ENCODE measurements at places on chromosomes 13 and 19.

- DNase-seq: no peak
Observed at GRCh38 chr13:95882121-95882520, 171.1 kb downstream of the UGGT2 start.

- DNase-seq: no peak
Observed at GRCh38 chr13:94311893-94312292, 167.6 kb downstream of the DCT start.

- no peak for DNase-seq
Observed at GRCh38 chr13:30895773-30896172, 10.3 kb upstream of the MEDAG start.

GRCh38 chr13:114017966-114018365, 44.1 kb upstream of the C13orf46 start:
- no peak for DNase-seq

- DNase-seq: no peak
Observed at GRCh38 chr13:62251734-62252133, 836.1 kb upstream of the PCDH20 start.

DNA sequence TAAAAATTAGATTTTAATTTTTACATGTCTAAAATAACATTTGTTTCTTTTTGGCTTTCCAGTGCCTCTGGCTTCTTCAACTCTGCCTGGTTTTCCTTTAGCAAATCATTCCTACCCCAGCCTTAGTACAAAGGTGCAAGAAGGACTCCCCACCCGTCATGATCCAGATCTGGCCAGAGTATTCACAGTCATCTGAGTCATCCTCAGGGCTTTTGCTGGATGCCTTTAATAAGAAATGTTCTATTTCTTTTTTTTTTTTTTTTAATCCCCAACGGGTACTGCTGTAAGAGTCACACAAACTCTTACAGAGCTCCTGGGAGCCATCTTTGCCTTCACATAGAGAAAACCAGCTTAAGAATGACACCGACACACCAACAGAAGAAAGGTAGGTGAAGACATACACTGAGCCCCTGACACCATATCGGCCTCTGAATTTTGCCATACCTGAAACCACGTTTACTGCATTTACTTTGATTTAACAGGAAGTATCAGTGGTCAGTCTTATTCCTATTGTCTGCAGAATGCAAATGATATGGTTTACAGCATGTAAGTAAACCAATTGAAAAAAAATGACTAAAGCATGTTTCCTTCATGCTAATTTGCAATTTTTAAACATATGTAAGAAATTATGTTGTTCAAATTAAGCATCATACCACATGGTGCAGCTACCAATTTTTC, 184.4 kb downstream of the NALCN start:
- DNase-seq: no peak

DNA sequence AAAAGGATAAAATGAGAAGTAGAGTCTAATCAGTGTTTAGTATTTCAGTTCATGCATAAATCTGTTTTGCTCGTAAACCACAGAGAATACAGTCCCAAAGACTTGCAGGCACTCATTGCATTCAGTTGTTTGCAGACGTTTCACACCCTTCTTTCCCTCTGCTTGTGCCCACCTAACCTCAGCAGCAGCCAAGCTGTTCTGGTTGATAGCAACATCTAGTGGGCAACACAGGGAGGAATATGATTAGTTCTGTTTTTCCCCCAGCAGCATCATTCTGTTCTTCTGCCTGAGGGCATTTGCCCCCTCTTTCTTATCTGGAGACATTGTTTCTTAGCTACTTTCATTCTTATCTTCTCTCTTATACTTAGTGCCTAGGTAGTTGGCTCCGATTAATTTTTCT, 135.6 kb downstream of the PAN3 start:
- no peak for DNase-seq

DNA sequence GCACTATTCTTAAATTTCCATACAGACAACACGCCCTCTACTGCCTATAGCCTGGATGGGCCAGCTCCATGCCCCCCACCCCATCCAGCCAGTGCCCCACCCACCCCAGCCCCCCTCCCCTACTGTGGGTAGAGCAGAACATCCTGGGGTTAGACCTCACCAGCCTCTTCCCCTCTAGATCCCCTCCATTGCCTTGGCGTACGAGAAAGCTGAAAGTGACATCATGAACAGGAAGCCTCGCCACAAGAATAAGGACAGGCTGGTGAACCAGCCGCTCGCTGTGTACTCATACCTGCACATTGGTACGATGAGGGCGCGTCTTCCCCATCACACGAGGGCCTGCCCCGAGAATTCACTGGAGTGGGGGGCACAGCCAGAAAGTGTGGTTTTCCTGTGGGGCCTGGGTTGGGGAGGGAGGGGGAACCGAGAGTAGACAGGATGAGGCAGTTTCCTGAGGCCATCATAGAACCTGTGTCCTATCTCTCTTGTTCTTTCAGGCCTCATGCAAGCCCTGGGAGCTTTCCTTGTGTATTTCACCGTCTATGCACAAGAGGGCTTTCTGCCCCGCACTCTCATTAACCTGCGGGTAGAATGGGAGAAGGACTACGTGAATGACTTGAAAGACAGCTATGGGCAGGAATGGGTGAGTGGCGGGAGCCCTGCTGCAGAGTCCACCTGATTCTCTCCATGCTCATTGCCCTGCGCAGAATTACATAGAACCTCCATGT, 29.1 kb downstream of the ATP12A start:
- peak; percentile 86 for DNase-seq

GRCh38 chr19:33285441-33285927, 16.9 kb downstream of the CEBPA start:
- DNase-seq: no peak

GRCh38 chr13:45046445-45046844, 57.1 kb downstream of the GPALPP1 start:
- DNase-seq: no peak

GRCh38 chr13:40391788-40392187, 274.7 kb downstream of the FOXO1 start:
- no peak for DNase-seq

- DNase-seq: peak; percentile 90
Observed at GRCh38 chr19:10095948-10096614, 6.4 kb downstream of the ANGPTL6 start.

DNA sequence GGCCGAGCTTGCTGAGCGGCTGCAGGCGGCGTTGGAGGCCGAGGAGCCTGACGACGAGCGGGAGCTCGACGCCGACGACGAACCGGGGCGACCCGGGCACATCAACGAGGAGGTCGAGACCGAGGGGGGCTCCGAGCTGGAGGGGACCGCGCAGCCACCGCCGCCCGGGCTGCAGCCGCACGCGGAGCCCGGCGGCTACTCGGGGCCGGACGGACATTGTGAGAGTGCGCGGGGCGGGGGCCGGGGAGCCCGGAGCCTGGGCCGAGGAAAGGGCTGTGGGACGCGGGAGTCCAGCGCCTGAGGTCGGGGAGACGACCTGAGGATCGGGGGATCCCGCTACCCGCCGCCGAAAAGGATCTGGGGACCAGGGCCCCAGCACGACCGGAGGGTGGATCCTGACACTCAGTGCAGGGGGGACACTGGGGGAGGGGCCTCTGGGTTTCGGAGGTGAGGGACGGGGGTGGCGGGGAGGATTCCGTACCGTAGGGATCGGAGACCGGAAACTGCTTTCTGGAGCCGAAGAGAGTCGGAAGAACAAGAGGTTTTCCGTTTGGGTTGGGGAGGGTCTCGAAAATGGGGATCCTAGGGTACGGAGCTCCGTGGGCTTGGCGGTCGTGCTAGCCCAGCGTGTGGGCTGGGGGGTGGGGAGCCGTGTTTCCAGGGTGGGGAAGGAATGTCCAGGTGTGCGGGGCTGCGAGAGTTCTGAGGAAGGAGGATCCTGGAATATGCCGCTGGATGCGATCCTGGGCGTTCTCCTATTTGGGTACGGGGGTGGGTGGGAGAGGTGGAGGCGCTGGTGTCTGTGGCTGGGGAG, 616 bp downstream of the HNRNPUL1 start:
- DNase-seq: peak; percentile 55

- DNase-seq: no peak
Observed at GRCh38 chr19:30170081-30170480, 202.1 kb upstream of the ZNF536 start.

DNA sequence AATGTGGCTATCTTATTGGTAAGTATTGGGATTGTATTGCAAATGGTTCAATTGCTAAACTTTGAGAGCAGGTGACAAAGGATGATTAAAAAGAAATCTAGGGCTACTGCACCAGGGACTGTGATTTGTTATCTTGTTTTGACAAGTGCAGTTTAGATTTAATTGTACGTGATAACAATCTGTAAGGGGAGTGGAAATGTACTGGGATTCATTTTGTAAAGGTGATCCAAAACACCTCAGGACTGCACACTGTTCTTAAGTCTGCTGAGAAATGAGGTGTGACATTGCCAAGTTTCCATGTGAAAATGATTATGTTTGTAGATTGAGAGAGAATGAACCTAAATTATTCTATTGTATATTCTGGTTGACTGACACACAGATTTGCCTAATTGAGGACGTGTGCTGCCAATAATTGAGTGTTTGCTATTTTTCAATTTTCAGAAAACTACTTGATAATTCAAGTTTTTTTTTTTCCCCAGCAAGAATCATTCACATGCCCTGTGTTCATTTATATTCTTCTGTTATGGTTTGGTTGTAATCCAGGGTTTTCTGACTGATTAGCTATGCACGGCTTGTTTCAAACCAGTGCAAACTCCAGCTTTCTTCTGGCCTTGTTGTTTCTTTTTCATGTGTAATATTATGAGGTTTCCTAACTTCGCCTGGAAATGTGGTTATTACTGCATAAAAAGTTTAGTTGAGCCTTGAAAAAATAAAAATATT, 308.0 kb downstream of the OLFM4 start:
- DNase-seq: no peak

DNA sequence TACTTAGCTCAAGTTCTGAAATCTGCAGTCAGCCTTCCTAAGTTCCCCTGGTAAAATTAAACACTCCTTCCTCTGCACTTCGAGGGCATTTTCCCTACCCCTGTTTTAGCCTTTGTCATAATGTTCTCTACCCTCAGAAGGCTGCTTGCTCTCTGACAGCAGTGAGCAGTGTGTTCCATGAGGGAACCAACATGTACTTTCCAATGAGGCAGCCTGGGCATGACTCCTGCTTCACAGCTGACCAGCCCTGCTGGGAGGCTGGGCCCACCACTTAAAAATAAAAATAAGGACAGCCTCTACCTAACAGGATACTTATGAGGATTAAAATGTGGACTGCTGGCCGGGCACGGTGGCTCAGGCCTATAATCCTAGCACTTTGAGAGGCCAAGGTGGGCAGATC, 26.4 kb downstream of the RUBCNL start:
- DNase-seq: no peak

DNA sequence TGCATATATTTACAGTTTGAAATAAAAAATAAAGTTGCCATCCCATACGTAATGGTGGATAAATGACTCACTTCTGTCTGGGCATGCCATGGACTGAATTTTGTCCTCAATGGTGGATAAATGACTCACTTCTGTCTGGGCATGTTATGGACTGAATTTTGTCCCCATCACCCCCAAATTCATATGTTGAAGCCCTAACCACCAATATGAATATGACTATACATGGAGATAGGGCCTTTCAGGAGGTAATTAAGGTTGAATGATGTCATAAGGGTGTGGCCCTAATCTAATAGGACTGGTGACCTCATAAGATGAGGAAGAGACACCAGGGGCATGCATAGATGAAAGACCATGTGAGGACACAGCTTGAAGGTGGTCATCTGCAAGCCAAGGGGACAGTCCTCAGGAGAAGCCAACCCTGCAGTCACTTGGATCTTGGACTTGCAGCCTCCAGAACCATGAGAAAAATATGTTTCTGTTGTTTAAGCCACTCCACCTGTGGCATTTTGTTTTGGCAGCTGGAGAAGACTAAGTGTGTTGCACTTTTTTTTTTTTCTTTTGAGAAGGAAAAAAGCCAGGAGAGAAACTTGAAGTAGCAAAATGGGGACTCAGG, 41.8 kb downstream of the RFC3 start:
- DNase-seq: no peak

GRCh38 chr19:42577016-42577415, 17.7 kb downstream of the CEACAM8 start:
- no peak for DNase-seq

DNA sequence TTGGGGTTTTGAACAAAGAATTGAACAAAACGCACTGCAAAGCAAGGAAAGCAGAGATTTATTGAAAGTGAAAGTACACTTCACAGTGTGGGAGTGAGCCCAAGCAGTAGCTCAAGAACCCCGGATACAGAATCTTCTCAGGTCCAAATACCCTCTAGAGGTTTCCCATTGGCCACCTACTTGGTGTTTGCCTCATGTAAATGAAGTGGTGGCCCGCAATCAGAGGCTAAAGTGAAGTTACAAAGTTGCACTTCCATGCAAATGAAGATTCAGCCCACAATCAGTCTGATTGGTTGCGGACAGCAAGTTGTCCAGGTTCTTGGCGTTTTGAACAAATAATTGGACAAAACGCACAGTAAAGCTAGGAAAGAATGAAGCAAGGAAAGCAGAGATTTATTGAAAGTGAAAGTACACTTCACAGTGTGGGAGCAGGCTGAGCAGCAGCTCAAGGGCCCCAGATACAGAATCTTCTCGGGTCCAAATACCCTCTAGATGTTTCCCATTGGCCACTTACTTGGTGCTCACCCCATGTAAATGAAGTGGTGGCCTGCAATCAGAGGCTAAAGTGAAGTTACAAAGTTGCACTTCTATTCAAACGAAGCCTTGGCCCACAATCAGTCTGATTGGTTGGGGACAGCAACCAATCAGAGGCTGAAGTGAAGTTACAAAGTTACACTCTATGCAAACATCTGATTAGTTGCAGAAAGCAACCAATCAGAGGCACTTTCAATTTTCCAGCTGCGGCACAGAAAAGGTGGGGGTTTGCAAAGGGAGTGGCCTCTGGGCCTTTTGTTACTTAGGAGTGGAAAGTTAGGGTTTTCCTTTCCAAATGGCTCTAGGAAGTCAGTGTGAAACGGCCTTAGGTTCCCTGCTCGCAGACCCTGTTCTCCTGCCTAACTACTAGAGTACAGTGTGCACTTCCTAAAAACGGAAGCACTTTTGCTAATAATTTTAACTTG, 4.8 kb upstream of the TM9SF2 start:
- peak; percentile 91 for DNase-seq

- DNase-seq: peak; percentile 22
Observed at GRCh38 chr13:32001154-32001768, 30.3 kb upstream of the FRY start.

DNA sequence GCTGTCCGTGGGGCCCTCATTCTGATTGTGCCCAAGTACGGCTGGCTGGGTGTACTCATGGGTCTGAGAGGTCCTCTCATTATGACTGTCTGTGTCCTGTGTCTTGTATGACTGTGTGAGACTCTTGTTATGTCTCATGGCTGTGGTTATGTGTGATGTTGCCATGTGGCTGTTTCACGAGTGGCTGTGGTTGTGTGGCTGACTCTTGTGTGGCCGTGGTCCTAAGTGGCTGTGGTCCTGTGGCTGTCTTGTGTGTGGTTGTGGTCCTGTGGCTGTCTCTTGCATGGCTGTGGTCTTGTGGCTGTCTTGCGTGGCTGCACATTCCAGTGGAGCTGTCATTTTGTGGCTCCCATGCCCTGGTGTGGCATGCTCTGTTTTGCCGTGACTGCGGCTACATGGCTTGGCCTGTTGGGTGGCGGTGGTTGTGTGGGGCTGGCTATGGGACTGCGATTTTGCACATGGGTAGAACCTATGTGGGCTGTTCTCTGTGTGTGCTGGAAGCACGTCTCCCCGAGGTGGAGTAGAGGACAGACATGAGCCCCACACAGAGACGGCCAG, 2.5 kb downstream of the LYL1 start:
- DNase-seq: peak; percentile 79

Data from activated CD8-positive, alpha-beta T cell treated with anti-CD3 and anti-CD28 coated beads, Interleukin-2, amount 10 ng/mL, durations not matched to agents 7 days and 5 days (primary cell).